ENCODE measurements at places on chromosomes 7 and 10.

GRCh38 chr10:125190946-125191345, 30.6 kb upstream of the CTBP2 start:
- DNase-seq = no peak

DNA sequence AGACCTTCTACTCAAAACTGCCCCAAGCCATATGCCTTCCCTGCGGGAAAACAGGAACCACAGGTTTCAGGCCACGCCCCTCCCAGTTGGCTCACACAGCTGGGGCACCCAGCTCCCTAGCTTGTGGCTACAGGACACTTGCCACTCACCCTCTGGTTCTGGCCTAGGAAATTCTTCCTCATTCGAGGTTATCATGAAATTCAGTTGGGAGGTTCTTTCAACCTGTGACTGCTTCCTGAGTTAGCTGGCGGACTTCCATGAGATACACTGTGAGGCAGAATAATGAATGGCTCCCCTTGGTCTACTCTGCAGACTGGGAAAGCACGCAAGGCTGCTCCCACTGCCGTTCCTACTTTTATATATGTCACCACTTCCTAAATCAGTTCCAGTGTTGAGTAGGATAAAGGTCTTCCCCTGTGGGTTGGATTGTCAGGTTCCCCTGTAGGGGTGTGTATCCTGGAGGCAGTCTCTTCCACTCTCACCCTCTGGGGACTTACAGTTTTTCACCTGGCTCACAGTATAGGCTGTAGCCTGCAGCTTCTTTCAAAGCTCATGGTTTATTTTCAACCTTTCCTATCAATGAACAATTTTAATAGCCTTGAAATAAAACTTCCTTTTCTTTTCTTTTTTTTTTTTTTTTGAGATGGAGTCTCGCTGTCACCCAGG, 37.0 kb downstream of the GPR22 start:
- no peak for DNase-seq

- no peak for DNase-seq
Observed at GRCh38 chr7:152752200-152752912, 7.2 kb upstream of the ACTR3B start.

DNA sequence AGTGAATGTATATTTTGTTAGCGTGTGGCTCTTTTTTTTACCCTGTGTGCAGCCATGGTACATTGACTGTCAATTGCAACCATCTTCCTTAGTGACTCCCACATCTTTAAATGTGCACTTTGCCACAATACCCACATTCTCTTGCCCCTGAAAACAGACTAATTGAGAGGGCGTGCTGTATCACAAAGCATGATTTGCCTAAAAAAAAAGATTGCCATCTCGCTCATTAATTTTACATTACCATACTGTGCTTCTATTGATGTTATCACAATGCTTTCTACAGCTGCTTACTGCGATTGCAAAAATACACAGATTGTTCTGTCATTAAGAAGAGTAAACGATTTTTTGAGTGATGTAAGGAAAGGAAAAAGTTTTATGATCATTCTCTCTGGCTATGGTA, 613.1 kb upstream of the NRP1 start:
- DNase-seq = no peak
